Thyroid gland (tissue), 4 donors: ENCODE measurements at places on chromosomes 3 and 15. TPM values are rescaled to one million over a fixed set of nuclear protein-coding genes. Genes with fewer than 3 reads are reported as not detected.

DNA sequence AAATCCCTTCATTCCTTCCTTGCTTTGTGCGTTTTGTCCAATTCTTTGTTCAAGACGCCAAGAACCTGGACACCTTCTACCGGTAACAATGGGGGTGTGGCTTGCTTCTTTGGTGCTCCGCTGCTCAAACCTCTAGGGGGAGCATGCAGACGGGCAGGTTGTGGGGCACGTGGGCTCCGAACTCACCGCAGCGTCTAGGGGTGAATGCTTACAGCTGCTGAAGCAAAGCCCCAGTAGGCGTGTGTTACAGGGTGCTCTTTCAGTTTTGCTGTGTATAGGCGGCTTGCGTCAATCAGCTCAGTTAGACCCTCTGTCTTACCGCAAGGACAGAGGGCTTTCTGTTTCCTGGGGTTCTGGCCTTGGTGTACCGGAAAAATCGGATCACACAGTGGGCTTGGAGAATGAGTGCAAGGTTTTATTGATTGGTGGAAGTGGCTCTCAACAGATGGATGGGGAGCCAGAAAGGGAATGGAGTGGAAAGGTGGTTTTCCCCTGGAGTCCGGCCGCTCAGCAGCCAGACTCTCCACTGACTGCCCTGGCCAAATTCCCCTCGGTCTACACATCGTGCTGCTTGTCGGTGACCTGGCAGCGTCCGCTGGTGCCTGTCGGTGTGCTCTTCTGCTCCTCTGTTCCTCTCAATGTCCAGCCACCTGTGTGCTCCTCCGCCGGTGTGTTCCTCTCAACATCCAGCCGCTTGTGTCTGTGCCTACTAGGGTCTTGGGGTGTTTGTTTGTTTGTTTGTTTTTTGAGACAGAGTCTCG lies 1.2 kb upstream of the LRRC34 start:
- H3K4me1 ChIP-seq: peaks cover 5% of the 10 kb centered on the region
- no peaks in the 10 kb centered on the region for H3K36me3 ChIP-seq
- H3K27ac ChIP-seq: no peak overlapping the region
- H3K27me3 ChIP-seq: no peaks in the 10 kb centered on the region
- peak; percentile 36 for DNase-seq

DNA sequence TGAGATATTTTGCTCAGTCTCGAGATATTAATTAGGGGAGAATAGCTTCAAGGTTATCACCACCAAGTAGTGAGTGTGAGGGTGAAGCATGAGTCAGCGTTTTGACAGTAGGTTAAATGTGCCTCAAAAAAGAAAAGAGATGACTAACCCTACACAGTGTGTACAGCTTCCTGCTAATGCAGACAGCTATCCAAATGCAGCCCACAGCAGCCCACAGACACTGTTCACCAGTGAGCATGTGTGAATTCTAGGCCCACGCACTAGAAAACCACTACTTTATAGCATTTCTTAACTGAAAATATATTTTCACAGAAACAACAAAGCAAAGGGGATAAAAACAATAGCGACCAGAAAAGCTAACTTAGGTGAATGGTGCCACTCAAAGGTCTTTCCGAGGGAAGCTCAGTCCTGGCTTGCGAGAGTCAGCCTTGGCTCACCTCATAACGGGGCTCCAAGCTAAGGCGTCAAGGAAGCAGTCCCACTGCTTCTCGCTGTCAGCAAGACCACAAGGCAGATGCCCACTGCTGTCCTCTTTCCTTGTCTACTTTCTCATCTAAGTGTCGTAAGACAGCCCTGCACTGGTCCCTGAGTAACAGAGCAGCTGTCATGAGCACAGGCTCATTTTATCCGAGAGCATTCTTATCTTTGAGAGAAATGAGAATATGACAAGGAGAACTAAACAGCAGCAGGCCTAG lies 47.6 kb downstream of the TXNRD3 start:
- no peaks in the 10 kb centered on the region for H3K27me3 ChIP-seq
- no peaks in the 10 kb centered on the region for H3K4me1 ChIP-seq
- H3K27ac ChIP-seq: no peak overlapping the region

DNA sequence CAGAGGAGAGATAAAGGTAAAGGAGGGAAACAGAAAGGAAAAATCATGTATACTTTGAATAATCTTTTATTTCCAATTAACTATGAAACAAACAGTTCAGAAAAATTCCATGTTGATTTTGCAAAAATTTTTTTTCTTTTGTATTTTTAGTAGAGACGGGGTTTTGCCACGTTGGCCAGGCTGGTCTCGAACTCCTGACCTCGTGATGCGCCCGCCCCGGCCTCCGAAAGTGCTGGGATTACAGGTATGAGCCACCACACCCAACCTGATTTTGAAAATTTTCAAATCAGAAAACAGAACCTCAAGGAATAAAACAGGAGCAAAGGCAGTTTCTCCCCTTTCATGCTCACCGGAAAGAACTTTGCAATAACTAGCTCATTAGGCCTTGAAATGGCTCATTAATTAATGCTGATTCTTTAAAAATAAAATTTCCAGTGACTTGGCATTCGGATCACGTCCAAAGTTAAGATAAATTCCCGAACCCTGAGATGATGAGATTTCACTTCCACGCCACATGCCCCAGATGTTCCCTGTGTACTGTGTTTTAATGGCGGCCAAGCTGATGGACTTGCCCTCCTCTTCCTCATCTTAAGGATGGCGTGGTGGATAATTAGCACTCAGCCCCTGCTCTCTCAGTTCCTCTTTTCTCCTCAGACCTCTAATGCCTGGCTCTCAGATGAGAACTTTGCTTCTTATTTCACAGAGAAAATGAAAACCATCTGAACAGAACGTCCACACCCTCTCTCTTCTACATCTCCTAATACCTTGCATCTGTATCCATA lies 10.8 kb downstream of the BCL2L10 start:
- DNase-seq: no peak
- no peaks in the 10 kb centered on the region for H3K4me1 ChIP-seq
- H3K36me3 ChIP-seq: no peaks in the 10 kb centered on the region
- no peak overlapping the region for H3K27ac ChIP-seq

- no peaks in the 10 kb centered on the region for H3K36me3 ChIP-seq
- H3K27me3 ChIP-seq: no peaks in the 10 kb centered on the region
- no peak for DNase-seq
- no peaks in the 10 kb centered on the region for H3K4me1 ChIP-seq
These were observed 25.0 kb downstream of the GLB1 start for GRCh38 chr3:33071946-33072345.

- H3K36me3 ChIP-seq: no peaks in the 10 kb centered on the region
- no peaks in the 10 kb centered on the region for H3K4me1 ChIP-seq
- H3K27ac ChIP-seq: no peak overlapping the region
- DNase-seq: no peak
These were observed 116.7 kb downstream of the ERC2 start for GRCh38 chr3:56351537-56351936.

DNA sequence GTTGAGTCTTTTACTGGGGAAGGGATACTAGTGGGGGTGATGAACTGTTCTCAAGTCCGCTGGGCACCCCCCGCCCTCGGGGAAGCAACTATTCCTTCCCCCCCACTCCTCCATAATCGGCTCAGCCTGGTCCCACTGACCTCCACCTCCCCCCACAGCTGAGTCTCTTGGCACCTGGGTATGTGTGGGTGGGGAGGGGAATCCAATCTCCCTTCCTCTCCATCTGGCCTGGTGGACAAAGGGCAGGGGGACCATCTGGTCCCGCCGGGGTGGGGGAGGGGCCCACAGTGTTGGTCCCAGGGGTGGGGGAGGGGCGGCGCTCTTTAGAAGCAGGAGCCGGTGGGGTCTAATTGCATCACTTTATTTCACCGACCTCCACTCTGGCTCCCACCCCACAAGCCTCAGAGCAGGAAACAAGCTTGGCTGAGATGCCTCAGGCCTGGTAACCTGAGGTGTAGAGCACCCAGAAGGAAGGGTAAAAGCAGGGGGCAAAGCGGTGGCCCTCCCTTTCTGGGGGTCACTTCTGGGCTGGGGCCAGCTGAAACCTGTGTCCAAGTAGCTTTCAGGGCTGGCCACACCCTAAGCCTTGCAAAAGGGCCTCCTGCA lies 1.0 kb upstream of the PCBP4 start:
- peak overlapping the region; percentile 82 for H3K27ac ChIP-seq
- H3K4me3 ChIP-seq: peak overlapping the region; percentile 61
- H3K27me3 ChIP-seq: no peaks in the 10 kb centered on the region
- no peaks in the 10 kb centered on the region for H3K36me3 ChIP-seq
- H3K4me1 ChIP-seq: peaks cover 19% of the 10 kb centered on the region

DNA sequence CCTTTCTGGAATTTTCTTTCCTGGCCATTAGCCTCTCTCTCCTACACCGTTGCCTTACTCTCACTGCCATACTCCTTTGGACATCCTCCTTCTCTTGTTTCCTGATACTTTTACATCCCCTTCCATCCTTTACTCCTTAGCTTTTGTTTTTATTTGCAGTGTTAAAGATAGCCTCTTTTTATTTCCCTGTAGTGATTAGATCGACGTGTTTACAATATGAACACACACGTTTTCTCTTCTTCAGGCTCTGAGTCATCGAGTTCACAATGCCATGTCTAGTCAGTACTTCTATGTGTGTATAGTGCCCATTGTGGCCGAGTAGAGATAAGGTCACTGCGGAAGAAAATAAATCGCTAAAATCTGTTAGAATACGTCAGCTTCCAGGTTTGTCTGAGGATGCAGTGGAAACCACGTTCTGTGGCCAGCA lies 208.5 kb downstream of the LPP start:
- no peaks in the 10 kb centered on the region for H3K4me1 ChIP-seq
- no peaks in the 10 kb centered on the region for H3K27me3 ChIP-seq
- H3K36me3 ChIP-seq: no peaks in the 10 kb centered on the region
- DNase-seq: no peak
- no peak overlapping the region for H3K4me3 ChIP-seq

DNA sequence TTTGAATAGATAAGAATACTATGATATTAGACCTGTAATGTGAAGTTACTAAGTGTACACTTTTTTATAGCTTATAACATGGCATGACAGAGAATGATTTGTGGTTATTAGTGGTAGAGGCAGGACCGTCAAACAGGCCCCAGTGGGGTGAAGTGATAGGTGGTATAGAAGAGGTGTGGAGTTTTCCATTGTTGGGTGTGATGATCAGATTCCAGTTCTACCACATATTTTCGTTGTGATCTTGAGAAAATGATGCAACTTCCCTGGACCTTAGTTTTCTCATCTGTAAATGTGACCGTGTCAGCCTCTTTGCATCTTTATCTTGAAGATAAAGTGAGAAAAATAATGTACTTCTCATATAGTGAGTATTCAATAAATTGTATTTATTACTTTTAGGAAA lies 30.3 kb upstream of the UTS2B start:
- no peak overlapping the region for H3K4me3 ChIP-seq
- DNase-seq: no peak

- DNase-seq: no peak
- no peak overlapping the region for H3K27ac ChIP-seq
- no peaks in the 10 kb centered on the region for H3K4me1 ChIP-seq
- no peaks in the 10 kb centered on the region for H3K36me3 ChIP-seq
- H3K27me3 ChIP-seq: no peaks in the 10 kb centered on the region
- H3K4me3 ChIP-seq: no peak overlapping the region
These were observed 317.7 kb downstream of the EDEM1 start for GRCh38 chr3:5505163-5505562.

GRCh38 chr3:129313665-129314385 lies 35.2 kb downstream of the HMCES start:
- no peak overlapping the region for H3K4me3 ChIP-seq
- H3K27ac ChIP-seq: peak overlapping the region; percentile 94
- H3K27me3 ChIP-seq: no peaks in the 10 kb centered on the region
- no peak for DNase-seq

DNA sequence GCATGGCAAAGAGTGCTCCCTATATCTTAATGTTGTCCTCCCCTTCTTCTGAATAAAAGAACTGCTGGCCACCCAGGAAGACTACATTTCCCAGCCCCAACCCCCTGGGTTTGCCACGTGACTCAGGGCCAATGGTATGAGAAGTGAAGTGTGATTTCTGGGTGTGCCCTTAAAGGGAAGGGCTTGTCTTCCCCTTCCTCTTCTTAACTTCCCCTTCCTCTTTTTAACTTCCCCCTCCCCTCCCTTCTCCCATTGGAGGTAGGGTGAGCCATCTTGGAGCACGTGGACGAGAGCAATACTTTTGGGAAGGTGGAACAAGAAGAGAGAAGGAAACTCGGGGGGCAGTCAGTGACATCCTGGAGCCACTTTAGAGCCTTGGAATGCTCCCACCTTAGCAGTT lies 6.8 kb upstream of the KBTBD12 start:
- no peak overlapping the region for H3K27ac ChIP-seq
- no peaks in the 10 kb centered on the region for H3K4me1 ChIP-seq
- H3K4me3 ChIP-seq: no peak overlapping the region
- H3K36me3 ChIP-seq: no peaks in the 10 kb centered on the region
- no peaks in the 10 kb centered on the region for H3K27me3 ChIP-seq

- DNase-seq: no peak
- H3K4me3 ChIP-seq: no peak overlapping the region
- H3K4me1 ChIP-seq: no peaks in the 10 kb centered on the region
- H3K27ac ChIP-seq: no peak overlapping the region
- no peaks in the 10 kb centered on the region for H3K36me3 ChIP-seq
These were observed 31.7 kb downstream of the ATP2B2 start for GRCh38 chr3:10473581-10474274.

DNA sequence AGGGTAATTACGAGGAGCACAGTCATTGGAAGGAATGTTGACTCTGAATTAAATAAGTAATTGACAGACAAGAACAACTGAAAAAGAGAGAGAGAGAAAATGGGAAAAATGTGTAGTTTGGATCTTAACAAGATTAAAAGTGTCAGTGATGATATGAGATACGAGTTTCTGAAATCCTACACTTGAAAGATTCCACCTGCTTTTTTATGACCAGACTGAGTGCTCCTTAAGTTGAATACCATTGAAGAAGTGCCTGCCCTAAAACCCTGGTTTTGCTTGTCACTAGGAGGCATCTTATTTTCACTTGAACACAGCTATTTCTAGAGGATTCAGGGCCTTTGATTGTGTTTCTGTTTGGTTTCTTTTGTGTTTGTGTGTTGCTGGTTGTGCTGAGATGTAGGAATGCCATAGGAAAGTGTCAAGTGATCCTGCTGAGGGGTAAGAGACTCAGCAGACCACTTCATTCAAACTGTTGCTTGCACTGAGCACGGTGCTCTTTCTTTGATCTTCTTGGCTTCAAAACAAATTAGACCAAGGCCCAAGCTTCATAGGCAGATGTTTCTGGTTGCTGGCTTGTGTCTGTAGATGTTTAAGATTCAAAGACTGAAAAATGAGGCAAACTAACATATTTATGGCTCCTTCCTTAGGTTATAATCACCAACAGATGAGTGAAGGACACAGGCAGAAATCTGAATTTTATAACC lies 17.2 kb upstream of the ABHD10 start:
- H3K36me3 ChIP-seq: no peaks in the 10 kb centered on the region
- H3K27ac ChIP-seq: no peak overlapping the region
- DNase-seq: no peak
- H3K4me3 ChIP-seq: no peak overlapping the region

GRCh38 chr15:74657846-74658245 lies 38.0 kb downstream of the EDC3 start:
- no peaks in the 10 kb centered on the region for H3K36me3 ChIP-seq
- DNase-seq: no peak
- no peaks in the 10 kb centered on the region for H3K27me3 ChIP-seq
- peak overlapping the region; percentile 21 for H3K27ac ChIP-seq
- H3K4me3 ChIP-seq: no peak overlapping the region
- H3K4me1 ChIP-seq: peaks cover 41% of the 10 kb centered on the region

The SLC7A14 gene
- 0.34 TPM for total RNA-seq

The KLHL40 gene
- not detected for total RNA-seq

The GOLGA8H gene
- total RNA-seq: 1.6 TPM

The KBTBD13 gene
- not detected for total RNA-seq

The RAB7A gene
- total RNA-seq: 109 TPM

The TNFAIP8L3 gene
- 11.3 TPM for total RNA-seq

The SNTN gene
- not detected for total RNA-seq

The NR2F2 gene
- 18.9 TPM for total RNA-seq
